ENCODE measurements at places on chromosomes 6 and 20. TPM values are rescaled to one million over a fixed set of nuclear protein-coding genes. Genes with fewer than 3 reads are reported as not detected.

DNA sequence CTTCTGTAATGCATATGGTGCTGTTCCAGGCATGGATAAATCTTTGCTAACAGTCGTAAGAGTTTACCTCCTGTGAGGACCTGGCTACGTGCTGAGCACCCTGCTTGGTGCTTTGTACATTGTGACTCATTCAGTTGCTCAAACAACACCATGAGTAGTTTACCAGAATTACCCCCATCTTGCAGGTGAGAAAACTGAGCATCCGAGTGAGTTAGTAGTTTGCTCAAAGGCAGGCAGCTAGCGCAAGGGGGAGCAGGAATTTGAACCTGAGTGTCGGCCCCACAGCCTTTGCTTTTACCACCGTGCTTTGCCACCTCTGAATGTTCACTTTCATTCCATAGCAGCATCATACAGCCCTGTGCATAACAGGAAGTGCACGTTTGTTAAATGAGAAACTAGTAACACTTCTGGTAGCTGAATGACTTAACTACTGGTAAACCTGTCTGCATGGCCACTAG is 121.9 kb downstream of the MTHFD1L start:
- H3K4me1 ChIP-seq, result no peaks in the 10 kb centered on the region
- no peaks in the 10 kb centered on the region for H3K36me3 ChIP-seq
- no peak overlapping the region for H3K4me3 ChIP-seq
- H3K27me3 ChIP-seq, result no peaks in the 10 kb centered on the region

DNA sequence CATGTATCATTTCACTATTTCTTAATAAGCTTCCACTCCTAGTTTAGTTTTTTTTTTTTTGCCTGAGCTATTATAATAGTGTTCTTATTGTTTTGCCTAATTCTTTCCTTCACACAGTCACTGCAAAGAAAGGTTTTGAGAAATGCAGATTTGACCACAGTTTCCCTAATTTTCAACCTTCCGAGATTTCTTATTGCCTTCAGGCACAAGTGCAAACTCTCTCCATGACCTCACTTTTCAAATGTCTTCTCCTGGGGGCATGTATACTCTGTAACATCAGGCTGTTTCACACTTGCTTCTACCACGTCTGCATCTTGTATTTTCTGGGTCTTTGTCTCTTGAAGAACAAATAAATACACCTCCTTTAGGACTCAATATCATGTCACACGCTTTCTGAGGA is 339.0 kb upstream of the CITED2 start:
- no peak overlapping the region for H3K27ac ChIP-seq
- H3K4me1 ChIP-seq, result no peaks in the 10 kb centered on the region
- no peak overlapping the region for H3K4me3 ChIP-seq
- no peak for DNase-seq
- no peaks in the 10 kb centered on the region for H3K36me3 ChIP-seq

- no peaks in the 10 kb centered on the region for H3K36me3 ChIP-seq
- H3K27ac ChIP-seq, result no peak overlapping the region
- no peak for DNase-seq
Observed at GRCh38 chr6:13181393-13181792, 146.9 kb downstream of the TBC1D7 start.

- no peak for DNase-seq
- H3K27ac ChIP-seq, result no peak overlapping the region
- no peak overlapping the region for H3K4me3 ChIP-seq
- no peaks in the 10 kb centered on the region for H3K4me1 ChIP-seq
- no peaks in the 10 kb centered on the region for H3K27me3 ChIP-seq
- no peaks in the 10 kb centered on the region for H3K36me3 ChIP-seq
Observed at GRCh38 chr6:138691595-138692057, 81.9 kb upstream of the CCDC28A start.

DNA sequence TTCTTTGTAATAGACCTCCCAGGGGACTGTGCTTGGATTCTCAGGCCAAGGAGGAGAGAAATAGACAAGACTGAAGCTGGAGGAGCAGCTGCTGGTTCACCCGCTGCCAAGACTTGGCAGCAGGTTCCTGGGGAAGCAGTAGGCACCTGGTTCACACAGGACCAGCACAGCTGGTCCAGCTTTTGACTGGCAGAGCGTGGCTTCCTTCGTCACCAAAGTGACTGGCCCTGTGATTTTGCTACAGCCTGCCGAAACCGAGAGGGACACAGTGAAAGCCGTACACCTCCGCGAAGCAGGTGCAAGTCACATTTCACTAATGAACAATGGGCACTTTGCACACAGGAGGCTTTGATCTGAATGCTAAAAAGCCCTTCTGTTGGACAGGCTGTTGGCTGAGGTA is 199.0 kb downstream of the RNF144B start:
- no peak overlapping the region for H3K4me3 ChIP-seq
- no peaks in the 10 kb centered on the region for H3K4me1 ChIP-seq
- DNase-seq, result no peak
- H3K36me3 ChIP-seq, result no peaks in the 10 kb centered on the region
- H3K27me3 ChIP-seq, result no peaks in the 10 kb centered on the region

DNA sequence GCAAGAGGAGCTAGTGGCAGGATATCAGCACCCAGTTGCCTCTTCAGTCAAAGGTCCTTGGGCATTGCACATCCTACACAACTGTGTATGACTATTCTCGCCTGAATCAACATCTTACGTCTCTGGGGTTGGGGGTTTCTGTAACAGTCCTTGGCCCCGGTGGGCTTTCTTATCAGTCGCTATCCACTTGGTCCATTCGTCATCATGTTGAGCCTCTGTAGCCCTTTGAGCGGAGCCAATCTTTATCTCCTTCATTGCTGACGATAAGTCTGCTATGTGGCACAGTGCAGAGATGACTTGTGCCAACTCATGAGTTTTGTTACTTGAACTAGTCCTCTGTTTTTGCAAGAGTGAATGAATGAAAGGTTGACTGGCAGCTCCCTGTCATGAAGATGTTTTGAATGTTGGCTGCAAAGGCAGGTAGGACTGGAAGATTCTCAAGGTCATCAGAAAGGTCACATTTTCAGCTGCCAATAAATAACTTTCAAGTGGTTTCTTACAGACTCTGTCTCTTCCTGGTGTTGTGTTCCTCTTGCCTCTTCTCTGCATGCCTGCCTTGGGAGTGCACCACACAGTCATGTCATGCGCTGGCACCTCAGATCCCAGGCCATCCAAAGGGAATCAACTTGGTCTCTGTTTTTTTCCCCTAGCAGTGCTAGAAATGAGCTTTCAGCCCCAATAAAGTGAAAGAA is 238.9 kb downstream of the SLC24A3 start:
- DNase-seq, result no peak
- no peaks in the 10 kb centered on the region for H3K36me3 ChIP-seq
- H3K27ac ChIP-seq, result no peak overlapping the region
- H3K27me3 ChIP-seq, result no peaks in the 10 kb centered on the region
- no peaks in the 10 kb centered on the region for H3K4me1 ChIP-seq

- no peak overlapping the region for H3K4me3 ChIP-seq
- no peak for DNase-seq
- H3K27ac ChIP-seq, result no peak overlapping the region
- peaks cover 14% of the 10 kb centered on the region for H3K4me1 ChIP-seq
Observed at GRCh38 chr6:29734046-29735018, 11.1 kb downstream of the HLA-F start.

GRCh38 chr6:133368664-133369063 is 127.5 kb downstream of the EYA4 start:
- no peaks in the 10 kb centered on the region for H3K27me3 ChIP-seq
- DNase-seq, result no peak
- no peak overlapping the region for H3K27ac ChIP-seq
- H3K4me1 ChIP-seq, result no peaks in the 10 kb centered on the region
- no peaks in the 10 kb centered on the region for H3K36me3 ChIP-seq

DNA sequence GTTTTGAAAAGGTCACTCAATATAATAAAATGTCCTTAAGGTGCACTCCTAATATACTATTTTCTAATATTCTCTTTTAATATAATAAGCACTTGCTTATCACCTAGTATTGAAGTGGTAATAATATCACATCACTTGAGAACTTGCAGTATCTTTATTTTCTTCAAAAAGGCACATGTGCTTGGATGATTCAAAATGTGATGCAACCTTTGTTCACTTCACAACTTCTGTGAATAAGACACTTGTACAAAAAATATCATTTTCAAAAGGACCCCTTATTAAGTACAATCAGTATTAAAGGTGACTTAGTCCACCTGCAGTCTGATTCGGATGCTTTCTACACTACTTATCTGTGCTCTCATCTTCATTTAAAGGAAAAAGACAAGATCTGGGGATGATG is 3.4 kb downstream of the PRELID3B start:
- H3K27ac ChIP-seq, result no peak overlapping the region
- no peak overlapping the region for H3K4me3 ChIP-seq
- no peaks in the 10 kb centered on the region for H3K27me3 ChIP-seq
- peaks cover 29% of the 10 kb centered on the region for H3K4me1 ChIP-seq
- peaks cover 18% of the 10 kb centered on the region for H3K36me3 ChIP-seq

DNA sequence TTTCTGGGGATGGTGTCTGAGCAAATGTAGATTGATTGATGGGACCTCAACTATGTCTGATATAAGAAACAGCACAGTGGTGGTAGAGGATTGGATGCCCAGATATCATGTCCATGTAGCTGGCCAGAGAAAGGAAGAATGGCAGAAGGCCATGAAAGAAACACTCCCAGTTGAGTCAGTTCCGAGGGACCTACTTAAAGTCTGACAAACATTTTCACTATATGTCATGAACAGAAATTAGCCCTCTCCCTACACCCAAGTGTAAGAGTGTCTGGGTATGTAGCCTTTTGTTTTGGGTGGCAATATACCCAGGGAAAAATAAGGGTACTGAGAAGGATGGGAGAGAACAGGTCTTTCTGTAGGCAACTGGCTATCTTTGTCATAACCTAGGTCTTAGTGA is 434.2 kb downstream of the BCKDHB start:
- no peak overlapping the region for H3K27ac ChIP-seq
- DNase-seq, result no peak
- H3K4me3 ChIP-seq, result no peak overlapping the region
- no peaks in the 10 kb centered on the region for H3K36me3 ChIP-seq
- H3K27me3 ChIP-seq, result no peaks in the 10 kb centered on the region

- no peak overlapping the region for H3K27ac ChIP-seq
- H3K27me3 ChIP-seq, result no peaks in the 10 kb centered on the region
- H3K4me3 ChIP-seq, result no peak overlapping the region
- H3K4me1 ChIP-seq, result peaks cover 11% of the 10 kb centered on the region
- H3K36me3 ChIP-seq, result no peaks in the 10 kb centered on the region
Observed at GRCh38 chr20:24149881-24150307, 161.3 kb upstream of the GGTLC1 start.

DNA sequence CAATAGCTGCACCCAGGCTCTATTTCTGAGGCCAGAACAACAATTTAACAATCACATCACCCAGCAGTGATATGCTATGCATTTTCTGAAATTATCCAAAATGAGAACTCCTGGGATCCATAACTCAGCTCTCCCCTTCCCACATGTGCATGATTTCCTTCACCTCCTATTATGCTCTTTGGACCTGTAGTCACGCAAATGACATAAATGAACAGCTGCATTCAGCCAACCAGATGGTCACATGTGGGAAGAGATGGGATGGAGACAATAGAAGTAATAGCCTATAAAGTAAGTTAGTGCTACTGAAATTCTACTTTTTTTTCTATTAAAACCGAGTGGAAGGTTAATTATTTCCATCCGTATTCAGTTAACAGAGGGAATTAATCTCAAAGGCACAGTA is 662.1 kb upstream of the ID4 start:
- H3K27me3 ChIP-seq, result no peaks in the 10 kb centered on the region
- H3K4me1 ChIP-seq, result no peaks in the 10 kb centered on the region
- H3K4me3 ChIP-seq, result no peak overlapping the region
- no peaks in the 10 kb centered on the region for H3K36me3 ChIP-seq
- DNase-seq, result no peak

- H3K4me3 ChIP-seq, result no peak overlapping the region
- no peaks in the 10 kb centered on the region for H3K4me1 ChIP-seq
- peak overlapping the region; percentile 64 for H3K27ac ChIP-seq
Observed at GRCh38 chr6:8017276-8017701, 46.9 kb downstream of the BLOC1S5 start.

DNA sequence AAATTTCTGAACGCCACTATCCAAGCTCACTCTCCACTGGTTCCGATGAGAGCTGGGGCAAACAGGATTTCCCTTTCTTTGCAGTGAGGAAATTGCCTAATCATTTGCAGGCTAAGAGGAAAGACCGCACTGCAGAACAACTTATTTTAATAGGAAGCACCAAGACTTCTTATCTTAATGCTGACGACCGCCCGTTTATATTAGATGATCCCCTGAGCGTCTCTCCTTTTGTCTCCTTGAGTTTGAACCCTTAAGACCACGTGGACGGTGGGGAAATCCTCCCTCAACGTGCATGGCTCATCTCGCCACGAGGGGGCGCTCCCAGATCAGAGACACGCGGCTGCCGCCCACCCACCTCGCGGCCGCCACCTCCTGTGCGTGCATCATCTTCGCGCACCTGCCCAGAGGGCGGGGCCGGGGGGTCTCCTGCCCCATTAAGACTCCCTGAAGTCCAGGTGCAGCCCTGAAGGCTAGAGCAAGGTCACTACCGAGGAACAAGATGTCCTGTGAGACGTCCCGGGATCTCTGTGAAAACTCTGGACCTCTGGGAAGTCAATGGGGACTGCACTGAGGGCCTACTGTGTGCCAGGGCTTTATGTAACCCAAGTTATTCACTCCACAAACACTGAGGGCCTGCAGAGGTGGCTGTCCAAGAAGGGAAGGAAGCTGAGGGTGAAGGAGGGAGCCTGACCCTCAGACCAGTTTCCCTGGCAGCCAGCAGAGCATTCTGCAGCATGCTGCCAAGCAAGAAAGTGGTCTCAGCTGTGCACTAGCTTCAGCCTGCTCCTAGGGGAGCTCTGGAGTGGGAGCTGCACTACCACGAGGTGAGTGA is 28.1 kb downstream of the PDYN start:
- H3K27ac ChIP-seq, result no peak overlapping the region
- no peaks in the 10 kb centered on the region for H3K27me3 ChIP-seq
- DNase-seq, result peak; percentile 54
- no peak overlapping the region for H3K4me3 ChIP-seq
- no peaks in the 10 kb centered on the region for H3K36me3 ChIP-seq

- no peaks in the 10 kb centered on the region for H3K36me3 ChIP-seq
- H3K27ac ChIP-seq, result no peak overlapping the region
- H3K4me3 ChIP-seq, result no peak overlapping the region
- no peaks in the 10 kb centered on the region for H3K4me1 ChIP-seq
Observed at GRCh38 chr6:145087034-145087433, 648.3 kb downstream of the EPM2A start.

DNA sequence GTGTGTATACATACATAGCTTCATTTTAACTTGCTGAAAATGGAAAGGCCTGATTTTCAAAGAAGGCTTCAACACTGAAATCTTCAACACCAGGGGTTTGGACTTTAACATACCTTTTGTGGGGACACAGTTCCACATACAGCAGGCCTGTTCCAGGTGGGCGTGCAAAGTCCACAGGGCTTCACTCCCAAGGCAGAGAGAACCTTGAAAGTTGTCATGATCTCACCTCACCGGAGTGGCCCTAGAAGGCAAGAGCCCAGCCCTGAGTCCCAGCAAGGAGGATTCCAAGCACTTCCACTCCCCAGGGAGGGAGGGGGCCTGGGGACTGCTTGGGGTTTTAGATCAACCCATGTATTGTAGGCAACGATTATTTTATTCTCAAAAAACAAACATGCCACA is 47.2 kb downstream of the TMEM242 start:
- H3K4me1 ChIP-seq, result peaks cover 7% of the 10 kb centered on the region
- no peaks in the 10 kb centered on the region for H3K36me3 ChIP-seq
- no peak overlapping the region for H3K4me3 ChIP-seq
- H3K27me3 ChIP-seq, result no peaks in the 10 kb centered on the region

Gene TPD52L1
- 0.15 TPM for total RNA-seq

Gene SLC44A4
- not detected for total RNA-seq

Gene VGLL2
- total RNA-seq, result not detected

Gene EDN1
- 1.7 TPM for total RNA-seq

Gene SEMG1
- total RNA-seq, result not detected

Gene PPIL6
- 0.13 TPM for total RNA-seq
